Activated T-helper 2 cell treated with anti-CD3 and anti-CD28 coated beads, Interferon-gamma antibody, Interleukin-2, Interleukin-4, amounts not matched to agents 10 μg/mL and 5 μg/mL and 100 μg/mL, durations not matched to agents 14 hours and 24 hours and 36 hours (primary cell): ENCODE measurements at places on chromosomes 11 and 22. TPM values are rescaled to one million over a fixed set of nuclear protein-coding genes. Genes with fewer than 3 reads are reported as not detected.

GRCh38 chr22:22753526-22754267 is 109.3 kb downstream of the GGTLC2 start:
- no peaks in the 10 kb centered on the region for H3K36me3 ChIP-seq
- H3K27me3 ChIP-seq: no peaks in the 10 kb centered on the region
- no peak overlapping the region for H3K27ac ChIP-seq
- H3K4me1 ChIP-seq: peaks cover 4% of the 10 kb centered on the region
- H3K4me3 ChIP-seq: no peak overlapping the region

DNA sequence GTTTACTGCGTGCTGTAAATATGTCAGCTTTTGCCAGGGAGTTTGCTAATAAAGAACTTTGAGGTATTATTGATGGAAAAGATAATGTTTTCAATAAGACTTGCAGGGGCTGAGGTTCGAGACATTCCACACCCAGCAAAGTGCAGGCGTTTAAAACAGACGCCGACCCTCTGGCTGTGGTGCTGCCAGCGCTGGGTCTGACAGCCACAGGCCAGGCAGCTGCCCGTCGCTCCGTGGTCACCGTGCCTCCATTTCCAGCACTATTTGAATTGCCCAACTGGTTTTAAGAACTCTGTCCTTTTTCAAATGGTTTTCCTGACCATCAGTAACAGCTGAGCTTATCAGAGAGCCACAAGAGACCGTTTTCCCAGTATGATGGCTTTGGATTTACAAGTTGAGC is 28.1 kb upstream of the ALX4 start:
- H3K4me3 ChIP-seq: no peak overlapping the region
- no peaks in the 10 kb centered on the region for H3K4me1 ChIP-seq
- peaks cover 53% of the 10 kb centered on the region for H3K27me3 ChIP-seq
- no peak for DNase-seq
- no peaks in the 10 kb centered on the region for H3K36me3 ChIP-seq

- DNase-seq: peak; percentile 67
- peaks cover 34% of the 10 kb centered on the region for H3K36me3 ChIP-seq
- peak overlapping the region; percentile 76 for H3K27ac ChIP-seq
- peak overlapping the region; percentile 69 for H3K4me3 ChIP-seq
- no peaks in the 10 kb centered on the region for H3K27me3 ChIP-seq
Observed at GRCh38 chr11:133947321-133947756, 9.4 kb downstream of the IGSF9B start.

The MS4A3 gene
- total RNA-seq: not detected in 2 replicates

The IL10RA gene
- total RNA-seq: 144 and 147 TPM in 2 replicates

GRCh38 chr11:130442737-130443136 is 5.7 kb upstream of the ADAMTS15 start:
- peaks cover 27% of the 10 kb centered on the region for H3K27me3 ChIP-seq
- DNase-seq: no peak
- H3K4me1 ChIP-seq: peaks cover 21% of the 10 kb centered on the region
- H3K36me3 ChIP-seq: peaks cover 4% of the 10 kb centered on the region
- H3K27ac ChIP-seq: no peak overlapping the region

GRCh38 chr11:73313652-73314051 is 5.6 kb downstream of the ARHGEF17 start:
- H3K4me1 ChIP-seq: peaks cover 10% of the 10 kb centered on the region
- H3K4me3 ChIP-seq: no peak overlapping the region
- H3K36me3 ChIP-seq: no peaks in the 10 kb centered on the region
- no peak for DNase-seq
- no peak overlapping the region for H3K27ac ChIP-seq

The CNTF gene
- 3.4 and 4.0 TPM in 2 replicates for total RNA-seq

The MUC6 gene
- total RNA-seq: not detected in 2 replicates

DNA sequence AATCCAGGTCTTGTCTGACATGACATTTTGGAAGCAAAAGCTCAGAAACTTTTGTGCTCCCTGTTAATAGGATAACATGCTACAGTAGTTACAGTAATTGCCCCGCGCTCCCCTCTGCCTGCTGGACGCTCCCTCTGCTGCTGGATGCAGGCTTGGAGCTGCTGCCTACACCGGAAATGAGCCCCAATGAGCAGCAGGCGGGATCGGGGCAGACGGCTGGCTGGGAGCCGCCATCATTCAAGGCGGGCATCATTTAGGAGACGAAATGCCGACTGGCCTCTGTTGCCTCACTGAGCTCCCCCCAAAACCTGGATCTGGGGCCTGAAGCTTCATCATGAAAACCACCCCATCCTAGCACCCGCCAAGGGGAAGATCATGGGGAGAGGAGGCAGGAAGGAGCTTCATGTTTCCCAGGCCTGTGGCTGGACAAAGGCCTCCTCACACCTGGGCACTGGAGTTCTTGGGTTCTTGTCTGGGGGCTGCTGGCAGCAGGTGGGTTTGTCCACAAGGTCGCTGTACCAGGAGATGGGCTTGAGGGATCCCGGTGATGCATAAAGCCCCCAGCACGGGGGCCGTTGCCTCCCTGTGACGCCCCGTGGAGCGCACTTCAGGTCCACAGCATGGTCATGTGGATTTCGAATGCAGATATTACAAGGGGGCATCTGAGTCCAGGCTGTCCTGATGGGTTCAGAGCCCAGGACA is 664.3 kb downstream of the BRD1 start:
- no peaks in the 10 kb centered on the region for H3K4me1 ChIP-seq
- no peak overlapping the region for H3K27ac ChIP-seq
- no peaks in the 10 kb centered on the region for H3K27me3 ChIP-seq
- DNase-seq: no peak

The GAL3ST3 gene
- 0.18 TPM in 1 of 2 replicates, not detected in the other for total RNA-seq

DNA sequence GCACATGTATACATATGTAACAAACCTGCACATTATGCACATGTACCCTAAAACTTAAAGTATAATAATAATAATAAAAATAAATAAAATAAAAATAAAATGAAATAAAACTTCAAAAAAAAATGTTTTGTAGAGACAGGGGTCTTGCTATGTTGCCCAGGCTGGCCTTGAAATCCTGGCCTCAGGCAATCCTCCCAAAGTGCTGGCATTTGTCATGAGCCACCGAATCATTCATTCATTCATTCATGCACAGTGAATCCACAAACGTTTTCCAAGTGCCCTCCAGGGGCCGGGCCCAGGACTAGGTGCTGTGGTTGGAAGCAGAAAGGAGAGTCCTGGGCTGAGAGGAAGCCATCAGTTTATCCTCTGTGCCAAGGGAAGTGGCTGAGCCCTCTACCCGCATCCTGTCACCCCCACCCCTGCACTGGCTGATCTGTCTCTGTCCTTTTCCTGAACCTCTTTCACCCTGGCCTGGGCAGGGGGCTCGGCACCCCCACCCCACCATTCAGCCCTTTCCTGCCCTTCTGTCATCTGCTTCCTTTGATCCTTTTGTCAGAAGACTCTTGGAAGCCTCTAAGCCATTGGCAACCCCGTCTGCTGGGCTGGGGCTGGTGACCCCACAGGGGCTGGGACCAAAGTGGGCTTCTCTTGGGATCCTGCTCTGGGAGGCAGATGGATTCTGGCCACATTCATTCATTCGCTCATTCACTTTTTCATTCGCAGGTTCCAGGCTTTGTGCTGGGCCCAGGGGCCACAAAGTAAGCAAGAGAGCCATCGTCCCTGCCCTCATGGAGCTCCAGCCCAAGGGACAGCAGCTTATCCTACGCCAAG is 84.3 kb downstream of the IGLL1 start:
- no peak for DNase-seq
- H3K27me3 ChIP-seq: peaks cover 3% of the 10 kb centered on the region
- no peaks in the 10 kb centered on the region for H3K36me3 ChIP-seq
- H3K27ac ChIP-seq: no peak overlapping the region
- peaks cover 7% of the 10 kb centered on the region for H3K4me1 ChIP-seq

DNA sequence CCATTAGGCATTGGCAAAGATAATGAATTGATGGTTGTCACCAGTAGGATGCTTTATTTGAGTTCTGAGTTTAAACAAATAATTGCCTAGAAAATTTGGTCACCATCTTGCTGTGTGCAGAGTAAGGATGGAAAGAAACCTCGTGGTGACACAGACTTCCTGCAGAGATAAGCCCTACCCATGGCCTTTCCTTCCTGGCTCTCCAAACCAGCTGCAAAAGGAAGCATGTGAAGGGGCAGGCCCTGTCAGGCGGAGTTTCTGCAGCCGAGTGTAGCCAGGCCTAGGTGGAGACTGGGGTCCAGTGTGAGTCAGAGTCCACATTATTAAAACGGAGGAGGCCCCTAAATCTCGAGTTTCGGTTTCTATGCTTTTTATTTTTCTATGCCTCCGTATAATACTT is 83.1 kb upstream of the ADSL start:
- no peaks in the 10 kb centered on the region for H3K27me3 ChIP-seq
- peak overlapping the region; percentile 13 for H3K27ac ChIP-seq
- peaks cover 72% of the 10 kb centered on the region for H3K36me3 ChIP-seq

GRCh38 chr11:78351193-78351592 is 66.4 kb downstream of the GAB2 start:
- H3K36me3 ChIP-seq: peaks cover 36% of the 10 kb centered on the region
- peaks cover 84% of the 10 kb centered on the region for H3K4me1 ChIP-seq
- H3K27ac ChIP-seq: peak overlapping the region; percentile 88
- no peak overlapping the region for H3K4me3 ChIP-seq
- DNase-seq: no peak
